ENCODE measurements at places on chromosomes 1 and 21.

GRCh38 chr1:71693581-71693980 is 588.8 kb downstream of the NEGR1 start:
- DNase-seq, result no peak

DNA sequence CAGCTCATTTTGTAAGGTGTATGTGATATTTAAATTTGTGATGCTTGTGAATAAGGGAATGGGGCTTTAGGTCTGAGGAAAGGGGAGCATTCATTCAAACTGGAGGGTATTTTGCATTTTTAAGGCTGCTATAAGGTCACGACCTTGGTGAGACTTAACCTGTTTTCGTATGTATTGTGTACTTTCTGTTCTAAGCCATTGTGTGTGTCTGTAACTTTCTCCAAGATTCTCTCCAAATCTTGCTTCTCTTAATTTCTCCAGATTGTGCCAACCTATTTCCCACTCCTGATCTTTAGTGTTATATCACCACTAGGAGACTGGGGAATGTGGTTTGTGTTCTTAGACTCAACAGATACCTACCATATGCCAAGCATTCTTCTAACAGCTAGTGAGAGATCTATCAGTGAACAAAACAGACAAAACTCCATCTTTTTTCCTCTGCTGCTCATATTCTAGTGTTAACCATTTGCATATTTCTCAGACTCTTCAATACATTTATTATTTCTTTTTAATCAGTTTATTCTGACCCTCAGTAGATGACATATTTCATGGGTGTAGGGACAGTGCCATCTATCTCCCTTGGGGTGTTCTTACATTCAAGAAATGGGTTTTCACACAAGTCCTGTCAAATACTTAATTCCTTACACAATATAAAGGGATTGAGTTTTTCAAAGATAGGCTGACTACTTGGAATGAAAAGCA is 27.5 kb downstream of the ATP1B1 start:
- no peak for DNase-seq

DNA sequence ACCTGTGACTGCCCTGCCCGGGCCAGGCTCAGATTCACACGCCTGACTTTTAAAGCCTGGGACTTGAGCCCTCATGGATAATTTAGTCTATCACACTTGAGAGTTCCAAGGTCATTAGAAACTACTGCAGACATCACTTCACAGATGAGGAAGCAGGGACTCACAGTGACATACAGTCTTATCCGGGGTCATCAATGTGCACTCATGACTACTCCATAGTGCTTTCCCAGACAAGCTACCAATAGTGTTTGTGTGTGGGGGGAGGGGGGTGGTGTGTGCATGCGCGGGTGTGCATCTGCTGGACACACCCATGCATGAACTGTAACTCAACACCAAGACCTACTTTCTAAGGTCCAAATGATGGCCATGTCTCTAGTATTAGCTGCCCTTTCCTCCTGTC is 16.1 kb upstream of the SLC5A9 start:
- no peak for DNase-seq

DNA sequence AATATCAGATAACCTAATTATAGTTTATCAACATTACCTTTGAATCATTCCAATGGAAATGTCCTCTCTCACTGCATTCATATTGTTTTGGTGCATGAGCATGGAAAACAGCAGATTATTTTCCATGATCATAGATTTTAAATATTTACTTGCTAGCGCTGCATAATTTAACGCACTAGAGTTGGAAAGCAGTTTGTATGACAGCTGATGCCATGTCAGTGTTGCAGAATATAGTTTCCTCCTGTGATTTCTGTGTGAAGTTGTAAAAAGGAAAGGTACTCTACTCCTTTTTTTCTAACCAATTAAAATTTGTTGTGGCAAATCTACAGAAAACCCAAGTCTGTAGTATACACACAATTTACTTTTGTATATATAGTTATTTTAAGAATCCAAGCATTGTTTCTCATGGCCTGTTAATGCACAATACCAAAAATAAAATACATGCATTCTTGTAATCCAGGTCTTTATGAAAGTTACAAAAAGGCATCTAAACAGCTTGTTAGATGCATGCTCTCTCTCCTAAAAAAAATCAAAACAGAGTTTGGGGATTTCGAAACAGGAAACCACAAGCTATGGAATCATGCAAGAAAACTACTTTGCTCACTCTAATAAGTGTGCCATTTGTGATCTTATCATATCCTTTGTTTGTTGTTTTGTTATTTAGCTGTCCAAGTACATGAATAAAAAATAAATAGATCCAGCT is 1.9 kb upstream of the ATG4C start:
- DNase-seq, result no peak

- no peak for DNase-seq
Observed at GRCh38 chr1:47738560-47739182, 258.5 kb downstream of the TRABD2B start.

GRCh38 chr1:198465201-198466144 is 75.0 kb downstream of the ATP6V1G3 start:
- DNase-seq, result no peak

- no peak for DNase-seq
Observed at GRCh38 chr1:183243161-183244050, 57.3 kb downstream of the LAMC2 start.

DNA sequence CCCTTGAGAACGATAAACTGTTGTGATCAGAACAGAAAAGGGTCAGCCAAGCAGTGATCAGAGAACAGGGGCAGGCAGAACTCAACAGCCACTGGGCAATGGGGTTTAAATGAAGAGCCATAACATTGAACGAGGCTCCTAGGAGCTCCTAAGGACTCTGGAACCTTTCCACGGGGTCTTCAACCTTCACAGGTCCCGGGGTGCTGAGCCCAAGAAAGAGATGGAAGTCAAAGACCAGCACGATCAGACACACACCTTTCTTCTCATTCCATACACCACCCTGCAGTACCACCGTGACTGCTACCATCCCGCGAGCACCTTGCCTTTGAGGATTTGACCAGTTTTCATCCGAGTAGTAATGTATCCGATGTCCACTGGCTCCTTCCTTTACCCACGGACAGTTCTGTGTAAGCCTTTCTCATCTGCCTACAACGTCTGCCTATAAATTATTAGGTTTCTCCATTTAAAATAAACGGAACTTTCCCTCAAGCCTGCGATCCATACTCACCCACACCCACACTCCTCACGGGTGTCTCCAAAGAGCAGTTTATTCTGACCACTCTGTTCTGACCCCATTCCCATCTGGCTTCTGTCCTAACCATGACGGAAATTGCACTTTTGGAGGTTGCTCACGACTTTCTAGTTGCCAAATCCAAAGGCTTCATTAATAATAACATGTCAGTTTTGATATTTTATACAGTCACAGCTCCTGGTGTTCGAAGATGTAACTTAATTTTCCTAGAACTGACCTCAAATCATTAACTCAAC is 16.8 kb upstream of the HHAT start:
- no peak for DNase-seq

- no peak for DNase-seq
Observed at GRCh38 chr1:244730934-244731434, 78.1 kb downstream of the DESI2 start.

DNA sequence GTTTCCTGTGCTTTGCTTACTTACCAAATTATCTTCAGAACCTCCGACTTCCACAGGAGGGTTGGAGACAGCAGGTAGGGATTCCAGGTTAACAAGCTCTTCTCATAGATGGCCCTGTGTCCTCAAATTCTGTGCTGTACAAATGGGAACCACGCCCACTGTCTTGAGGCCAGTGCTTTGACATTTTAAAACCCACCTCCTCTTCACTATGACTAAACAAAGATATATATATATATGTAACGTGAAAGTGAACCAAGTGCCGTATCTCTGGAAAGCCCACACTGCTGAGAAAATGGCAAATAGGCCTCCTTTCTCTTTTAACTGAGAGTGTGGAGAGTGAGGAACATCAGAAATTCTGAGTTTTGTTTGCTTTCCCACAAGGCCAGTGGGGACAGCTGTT is 99.6 kb downstream of the ZBTB18 start:
- DNase-seq, result no peak

DNA sequence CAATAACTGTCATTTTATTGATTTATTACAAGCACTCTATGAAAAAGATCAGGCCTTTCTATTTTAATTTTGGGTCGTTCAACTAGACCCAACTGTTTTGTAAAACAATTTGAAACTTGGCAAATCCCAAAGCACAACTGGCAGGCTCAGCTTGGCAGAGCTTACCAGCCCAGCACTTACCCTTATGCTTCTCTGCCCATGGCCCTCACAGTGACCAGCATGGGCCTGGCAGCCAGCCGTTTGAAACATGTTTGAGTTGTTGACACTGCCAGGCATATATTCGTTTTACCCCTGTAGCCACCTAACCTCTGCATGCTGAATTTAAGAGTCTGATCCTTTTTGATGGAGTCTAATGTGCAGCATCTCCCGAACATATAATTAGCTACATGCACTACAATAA is 796.7 kb upstream of the ADGRL2 start:
- no peak for DNase-seq

DNA sequence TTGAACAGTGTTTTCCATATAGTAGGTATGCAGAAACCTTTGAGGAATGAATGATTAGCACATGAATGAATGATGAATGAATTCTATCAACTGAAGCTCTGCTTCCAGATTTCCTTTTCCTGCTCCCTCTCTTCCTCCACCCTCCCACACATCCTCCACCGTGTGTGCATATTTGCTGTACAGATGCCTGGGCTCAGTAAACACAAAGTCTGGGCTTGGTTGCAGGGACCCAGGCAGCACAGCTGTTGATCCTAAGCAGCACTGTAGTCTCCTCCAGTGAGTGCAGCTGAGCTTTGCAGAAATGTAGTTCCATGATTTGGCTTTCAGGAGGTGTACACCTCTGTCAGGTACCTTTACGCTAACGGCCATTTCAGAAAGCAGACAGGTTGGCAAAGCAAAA is 611.7 kb downstream of the NUF2 start:
- no peak for DNase-seq

- no peak for DNase-seq
Observed at GRCh38 chr1:41344708-41345159, 16.5 kb upstream of the FOXO6 start.

GRCh38 chr21:45069711-45070110 is 4.7 kb upstream of the ADARB1 start:
- no peak for DNase-seq

GRCh38 chr1:101431956-101432510 is 195.2 kb downstream of the S1PR1 start:
- no peak for DNase-seq

DNA sequence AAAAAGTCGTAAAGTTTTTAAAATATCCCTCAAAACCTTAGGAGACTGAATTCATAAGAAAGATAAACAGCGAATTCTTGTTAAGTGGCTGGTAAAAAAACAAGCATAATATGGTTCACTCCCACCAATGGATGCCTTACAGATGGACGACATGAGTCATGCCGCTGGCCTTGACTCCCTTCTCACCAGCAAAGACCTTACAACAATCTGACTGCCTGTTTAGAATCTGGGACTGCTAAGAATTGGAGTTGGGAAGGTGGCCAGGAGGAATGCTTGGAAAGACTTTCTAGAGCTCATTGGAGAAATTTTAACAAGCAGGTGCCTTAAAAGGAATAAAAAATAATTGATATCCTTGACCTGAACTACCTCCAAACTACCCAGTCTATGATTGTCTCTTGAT is 206.9 kb upstream of the FMN2 start:
- no peak for DNase-seq

DNA sequence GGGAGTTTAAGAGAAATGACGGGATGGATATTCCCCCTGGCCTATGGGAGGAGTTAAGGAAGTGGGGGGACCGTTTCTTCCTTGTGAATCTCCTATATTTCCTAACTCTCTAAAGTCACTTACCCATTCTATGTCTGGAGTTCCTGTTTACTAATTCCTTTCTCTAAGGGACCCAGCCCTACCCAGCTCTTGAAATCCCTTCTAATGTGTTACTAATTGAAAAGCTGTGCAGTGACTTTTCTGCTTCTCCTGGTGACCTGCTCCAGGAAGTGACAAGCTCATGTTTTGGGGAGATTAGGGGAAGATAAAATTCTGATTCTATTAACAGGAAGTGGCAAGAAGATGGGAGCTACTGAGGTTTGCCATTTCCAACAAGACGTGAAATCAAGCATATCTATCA is 4.0 kb upstream of the SAMSN1 start:
- DNase-seq, result no peak

- DNase-seq, result no peak
Observed at GRCh38 chr1:8015809-8016165, 10.3 kb downstream of the ERRFI1 start.

DNA sequence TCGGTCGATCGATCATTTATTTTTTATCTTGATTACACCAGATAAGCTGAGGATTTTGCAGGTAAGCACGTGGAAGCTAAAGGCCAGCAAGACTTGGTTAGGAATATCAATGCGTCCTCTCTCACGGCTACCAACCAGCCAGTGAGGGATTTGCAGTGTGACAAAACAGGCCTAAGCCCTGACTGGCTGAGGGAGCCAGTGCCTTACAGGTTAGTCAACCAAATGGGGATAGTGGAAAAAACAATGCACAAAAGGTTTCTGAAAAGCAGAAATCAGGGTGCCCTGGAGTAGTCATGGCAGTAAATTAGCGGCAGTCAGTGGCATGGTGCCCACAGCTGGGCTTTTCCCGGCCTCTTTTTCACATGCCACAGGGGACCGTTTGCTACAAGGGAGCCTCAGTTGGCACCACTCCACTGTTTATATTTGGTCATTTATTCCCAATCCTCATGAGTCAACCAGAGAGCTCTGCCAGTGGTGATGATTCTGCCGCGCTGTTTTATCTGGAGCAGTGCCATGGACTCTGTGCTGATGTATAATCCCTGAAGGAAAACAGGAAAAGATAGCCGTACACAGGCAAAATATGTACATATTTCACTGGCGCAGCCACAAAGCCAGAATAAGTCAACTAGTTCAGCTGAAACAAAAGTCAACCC is 167.6 kb downstream of the RHOU start:
- no peak for DNase-seq
